ENCODE measurements at places on chromosomes 4 and X.

- no peak for DNase-seq
Observed at GRCh38 chrX:47169726-47170515, 23.7 kb upstream of the UBA1 start.

DNA sequence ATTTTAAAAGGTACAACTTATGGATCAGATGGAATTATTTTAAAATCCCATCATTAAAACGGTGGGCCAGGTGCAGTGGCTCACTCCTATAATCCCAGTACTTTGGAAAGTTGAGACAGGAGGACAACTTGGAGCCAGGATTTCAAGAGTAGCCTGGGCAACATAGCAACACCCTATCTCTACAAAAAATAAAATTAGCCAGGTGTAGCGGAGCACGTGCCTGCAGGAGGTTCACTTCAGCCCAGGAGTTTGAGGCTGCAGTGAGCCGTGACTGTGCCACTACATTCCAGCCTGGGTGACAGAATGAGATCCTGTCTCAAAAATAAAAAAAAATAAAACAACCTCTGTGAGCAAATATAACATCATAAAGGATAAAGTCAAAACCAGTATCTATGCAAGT lies 11.4 kb downstream of the ADH5 start:
- DNase-seq = no peak

DNA sequence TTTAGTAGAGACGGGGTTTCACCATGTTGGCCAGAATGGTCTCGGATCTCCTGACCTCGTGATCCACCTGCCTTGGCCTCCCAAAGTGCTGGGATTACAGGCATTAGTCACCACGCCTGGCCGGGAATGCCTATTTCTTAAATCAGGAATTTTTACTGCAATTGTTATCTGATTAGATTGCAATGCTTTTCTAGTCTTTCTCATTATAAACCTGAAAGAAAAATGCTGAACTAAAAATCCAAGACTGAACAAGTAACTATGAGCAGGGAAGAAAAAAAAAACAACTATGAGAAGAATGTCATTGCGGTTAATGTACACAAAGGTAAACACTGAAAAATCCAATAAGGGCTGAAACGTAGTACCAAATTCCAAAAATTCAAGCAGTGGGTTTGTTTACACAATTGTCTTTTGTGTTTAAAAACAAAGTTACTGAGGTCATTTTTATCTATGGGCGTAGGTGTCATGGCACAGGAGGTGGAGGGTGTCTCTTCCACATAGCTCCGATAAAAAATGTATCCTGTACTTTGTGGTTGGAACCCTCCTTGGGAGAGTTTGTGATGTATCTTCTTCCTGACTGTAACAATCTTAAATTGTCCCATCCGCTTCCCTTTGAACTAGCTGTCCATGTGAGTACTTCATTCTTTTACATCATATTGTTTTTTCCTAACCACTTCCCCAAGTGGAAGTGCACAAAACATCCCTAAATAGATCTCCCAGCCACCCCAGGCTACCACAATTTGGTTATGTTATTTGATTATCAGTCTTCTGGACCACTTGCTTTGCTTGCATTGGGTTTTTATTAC lies 11.1 kb upstream of the TMEM156 start:
- DNase-seq = no peak

DNA sequence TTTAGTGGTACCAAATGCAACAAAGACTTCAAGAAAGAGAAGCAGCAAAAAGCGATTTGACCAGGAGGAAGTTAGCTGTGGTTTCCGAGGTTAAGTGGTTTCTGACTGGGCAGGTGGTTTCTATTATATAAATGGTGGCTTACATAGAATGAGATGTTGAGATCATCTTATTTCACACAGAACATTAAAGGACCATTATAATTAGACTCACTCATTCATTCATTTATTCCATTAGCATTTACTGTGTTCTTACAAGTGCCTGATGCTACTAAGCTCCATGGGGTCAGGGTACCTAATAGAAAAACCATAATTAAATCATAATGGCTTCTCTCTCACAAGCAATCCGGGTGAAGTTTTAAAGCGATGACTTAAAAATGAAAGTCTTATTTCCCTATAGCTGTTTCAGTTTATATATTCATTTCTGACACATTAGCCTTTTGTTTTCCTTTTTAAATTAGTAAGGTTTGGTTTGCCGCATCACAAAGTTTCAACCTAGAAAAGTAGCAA lies 10.6 kb downstream of the TSPAN6 start:
- DNase-seq = no peak

GRCh38 chrX:154459832-154460231 lies 1.8 kb downstream of the PLXNA3 start:
- DNase-seq = no peak

GRCh38 chrX:109448282-109448938 lies 33.5 kb downstream of the GUCY2F start:
- DNase-seq = no peak

- no peak for DNase-seq
Observed at GRCh38 chr4:184234155-184234554, 16.5 kb upstream of the ENPP6 start.

- no peak for DNase-seq
Observed at GRCh38 chr4:168942985-168943384, 67.1 kb downstream of the CBR4 start.

DNA sequence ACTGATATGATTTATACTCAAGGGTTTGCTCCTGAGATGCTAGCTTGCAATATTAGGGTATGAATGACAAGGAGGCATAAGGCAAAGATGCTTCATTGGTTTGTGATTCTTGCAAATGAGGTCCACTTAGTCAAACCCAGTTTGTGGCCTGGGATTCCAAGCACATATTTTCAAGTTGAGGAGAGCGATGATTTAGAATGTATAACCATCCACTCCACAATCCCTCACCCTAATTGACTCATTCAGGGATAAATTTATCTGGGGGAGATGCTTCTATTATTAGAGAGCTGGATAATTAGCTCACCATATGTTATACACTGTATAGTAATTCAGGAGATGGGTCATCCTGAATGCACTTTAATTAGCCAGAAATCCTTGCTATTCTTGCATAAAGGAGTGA lies 118.3 kb upstream of the PUDP start:
- DNase-seq = no peak

DNA sequence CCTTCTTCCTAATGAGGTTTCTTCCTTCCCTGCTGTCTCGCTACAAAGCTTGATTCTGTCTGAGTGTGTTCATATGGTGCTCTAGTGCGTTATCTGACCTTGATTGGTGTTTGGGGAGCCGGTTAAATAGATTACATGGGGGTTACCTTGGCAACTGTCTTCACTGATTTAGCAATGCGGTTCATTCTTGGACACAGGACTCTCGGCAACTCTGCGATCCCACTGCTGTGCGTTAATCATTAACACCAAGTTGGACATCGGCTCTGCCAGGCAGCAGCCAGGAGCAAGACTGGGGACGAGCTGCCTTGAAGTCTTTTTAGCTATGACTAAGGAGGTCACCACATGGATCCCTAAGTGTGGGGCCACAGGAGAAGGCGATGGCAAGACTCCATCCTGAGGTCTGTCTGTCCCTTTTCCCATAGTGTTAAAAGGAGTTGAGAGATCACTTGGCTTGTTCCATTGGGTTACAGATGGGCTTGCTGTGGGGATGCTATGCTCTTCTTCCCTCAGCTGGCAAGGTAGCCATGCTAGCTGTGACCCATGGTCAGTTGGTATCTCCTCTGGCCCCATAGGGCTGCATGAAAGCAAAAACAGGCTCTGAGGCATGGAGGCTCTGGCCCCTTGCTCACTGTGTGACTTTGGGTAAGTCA lies 93.4 kb upstream of the MAMLD1 start:
- no peak for DNase-seq

DNA sequence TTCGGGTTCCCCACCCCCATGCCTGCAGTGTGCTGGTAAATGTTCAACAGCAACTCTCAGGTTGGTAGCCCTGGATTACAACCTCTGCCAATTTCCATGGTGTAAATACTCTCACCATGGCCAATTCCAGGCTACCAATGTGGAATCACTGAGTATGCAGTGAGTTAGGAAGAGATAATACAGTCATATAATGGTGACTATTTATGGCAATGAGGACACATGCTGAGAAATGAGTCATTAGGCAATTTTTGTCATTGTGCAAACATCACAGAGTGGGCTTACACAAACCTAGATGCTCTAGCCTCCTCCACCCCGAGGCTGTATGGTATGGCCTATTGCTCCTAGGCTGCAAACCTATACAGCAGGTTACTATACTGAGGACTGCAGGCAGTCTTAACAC lies 4.6 kb upstream of the CLDN24 start:
- DNase-seq = no peak

DNA sequence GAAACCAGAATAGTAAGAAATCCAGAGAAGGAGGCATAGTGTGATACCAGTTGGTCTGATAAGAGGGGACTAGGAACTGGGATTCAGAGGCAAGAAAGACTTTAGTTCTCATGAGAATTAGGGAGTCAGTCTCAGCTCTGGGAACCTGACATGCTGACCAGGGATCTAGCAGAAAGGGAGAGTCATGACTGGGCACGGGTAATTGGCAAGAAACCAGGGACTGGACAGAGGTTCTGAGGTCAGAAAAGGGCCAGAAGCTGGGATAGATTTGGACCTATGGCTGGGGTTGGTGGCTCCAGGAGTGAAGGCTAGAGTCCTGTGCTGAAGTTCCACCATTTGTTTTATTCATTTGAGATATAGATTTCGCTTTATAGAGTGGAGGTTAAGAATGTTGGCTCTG lies 110.2 kb upstream of the C1GALT1C1 start:
- no peak for DNase-seq

DNA sequence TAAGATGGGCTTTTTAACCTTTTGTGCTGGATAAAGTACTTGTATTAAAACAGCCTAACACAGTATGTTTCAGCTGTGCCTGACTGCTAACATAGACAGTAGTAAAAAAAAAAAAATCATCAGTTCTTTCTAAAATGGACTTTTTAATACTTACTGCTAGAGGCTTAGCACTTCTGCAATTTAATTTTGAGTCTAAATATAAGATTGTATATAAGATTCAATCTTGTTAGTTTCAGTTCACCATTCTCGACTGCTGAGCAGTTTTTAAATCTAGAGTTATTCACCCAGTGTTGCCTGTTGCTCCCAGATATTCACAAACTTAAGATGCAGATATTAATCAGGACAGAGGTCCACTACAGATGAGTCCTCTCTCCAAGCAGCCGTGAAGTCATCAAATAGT lies 6.8 kb downstream of the PLA2G12A start:
- no peak for DNase-seq

DNA sequence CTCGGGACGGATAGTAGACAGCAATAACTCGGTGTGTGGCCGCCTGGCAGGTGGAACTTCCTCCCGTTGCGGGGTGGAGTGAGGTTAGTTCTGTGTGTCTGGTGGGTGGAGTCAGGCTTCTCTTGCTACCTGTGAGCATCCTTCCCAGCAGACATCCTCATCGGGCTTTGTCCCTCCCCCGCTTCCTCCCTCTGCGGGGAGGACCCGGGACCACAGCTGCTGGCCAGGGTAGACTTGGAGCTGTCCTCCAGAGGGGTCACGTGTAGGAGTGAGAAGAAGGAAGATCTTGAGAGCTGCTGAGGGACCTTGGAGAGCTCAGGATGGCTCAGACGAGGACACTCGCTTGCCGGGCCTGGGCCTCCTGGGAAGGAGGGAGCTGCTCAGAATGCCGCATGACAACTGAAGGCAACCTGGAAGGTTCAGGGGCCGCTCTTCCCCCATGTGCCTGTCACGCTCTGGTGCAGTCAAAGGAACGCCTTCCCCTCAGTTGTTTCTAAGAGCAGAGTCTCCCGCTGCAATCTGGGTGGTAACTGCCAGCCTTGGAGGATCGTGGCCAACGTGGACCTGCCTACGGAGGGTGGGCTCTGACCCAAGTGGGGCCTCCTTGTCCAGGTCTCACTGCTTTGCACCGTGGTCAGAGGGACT lies 5.7 kb upstream of the MSANTD1 start:
- DNase-seq = no peak

DNA sequence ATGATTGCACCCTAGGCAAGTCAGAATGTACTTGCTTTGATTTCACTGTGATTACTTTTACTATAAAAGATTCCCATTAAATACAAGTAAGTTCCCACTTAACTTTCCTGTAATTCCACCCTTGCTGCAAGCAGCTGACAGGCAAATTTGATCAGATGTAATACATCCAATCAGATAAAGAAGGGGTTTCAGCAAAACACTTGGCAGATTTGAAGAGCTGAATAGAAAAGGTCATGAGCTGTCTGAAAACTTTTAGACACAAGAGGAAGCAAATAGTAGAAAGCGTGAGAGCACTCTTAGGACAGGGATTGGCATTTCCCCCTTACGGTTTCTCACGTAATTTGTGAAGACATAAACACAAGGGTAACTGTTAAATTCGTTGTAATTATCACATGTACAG lies 22.8 kb downstream of the HSD17B13 start:
- DNase-seq = no peak

GRCh38 chrX:20952180-20952579 lies 422.0 kb upstream of the CNKSR2 start:
- DNase-seq = no peak

- peak; percentile 62 for DNase-seq
Observed at GRCh38 chrX:150361070-150361776, 1.9 kb upstream of the MAMLD1 start.

DNA sequence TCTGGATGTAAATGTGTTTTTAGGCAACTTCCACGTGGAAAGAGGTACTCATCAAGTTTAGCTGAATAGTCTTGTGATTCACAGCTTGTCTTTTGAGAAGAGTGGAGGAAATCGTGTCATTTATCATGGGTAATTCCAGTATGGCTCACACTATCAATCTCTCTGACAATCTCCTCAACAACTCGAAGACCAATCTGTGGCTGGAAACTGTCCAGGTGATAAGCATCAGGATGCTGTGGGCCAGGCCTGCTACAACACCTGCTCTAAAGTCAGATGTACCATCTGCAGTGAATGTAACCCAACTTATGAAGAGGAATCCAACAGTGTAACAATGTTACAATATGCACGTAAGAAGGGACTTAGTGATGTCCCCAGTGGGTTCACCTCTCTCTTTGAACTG lies 132.1 kb upstream of the GK2 start:
- no peak for DNase-seq

GRCh38 chr4:189136462-189136861 lies 804.2 kb upstream of the FRG1 start:
- no peak for DNase-seq

GRCh38 chrX:1524874-1525582 lies 12.0 kb downstream of the P2RY8 start:
- no peak for DNase-seq

GRCh38 chrX:97045470-97045869 lies 161.8 kb downstream of the RPA4 start:
- DNase-seq = no peak

- no peak for DNase-seq
Observed at GRCh38 chr4:174437324-174437723, 85.0 kb downstream of the HPGD start.

GRCh38 chr4:181176306-181176705 lies 1066.9 kb upstream of the TENM3 start:
- no peak for DNase-seq

GRCh38 chr4:8906668-8906970 lies 35.0 kb upstream of the HMX1 start:
- DNase-seq = no peak

DNA sequence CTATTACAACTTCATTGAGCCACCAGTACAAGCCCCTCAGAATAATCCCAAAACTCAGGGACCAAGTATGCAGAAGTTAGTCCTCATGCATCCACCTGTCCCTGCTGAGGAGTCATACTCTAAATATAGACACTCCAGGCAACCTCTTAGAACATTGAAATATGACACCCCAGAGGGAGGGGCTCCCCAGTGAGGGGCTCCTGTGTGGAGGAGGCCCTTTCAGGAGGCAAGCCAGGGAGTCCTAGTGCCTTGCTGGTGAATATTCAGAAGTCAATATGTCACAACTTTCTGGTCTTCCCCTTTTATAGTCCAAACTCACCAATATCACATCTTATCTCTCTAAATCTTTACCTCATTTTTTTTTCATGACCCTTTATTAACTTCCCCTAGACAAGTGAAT lies 1.6 kb upstream of the ARMCX6 start:
- DNase-seq = peak; percentile 26
